CD4-positive, alpha-beta T cell treated with Interleukin-4 for 1 hour (primary cell): ENCODE measurements at places on chromosomes 5 and 9.
A peak's percentile ranks its signal among the peaks of the same experiment; 100 is the strongest.

DNA sequence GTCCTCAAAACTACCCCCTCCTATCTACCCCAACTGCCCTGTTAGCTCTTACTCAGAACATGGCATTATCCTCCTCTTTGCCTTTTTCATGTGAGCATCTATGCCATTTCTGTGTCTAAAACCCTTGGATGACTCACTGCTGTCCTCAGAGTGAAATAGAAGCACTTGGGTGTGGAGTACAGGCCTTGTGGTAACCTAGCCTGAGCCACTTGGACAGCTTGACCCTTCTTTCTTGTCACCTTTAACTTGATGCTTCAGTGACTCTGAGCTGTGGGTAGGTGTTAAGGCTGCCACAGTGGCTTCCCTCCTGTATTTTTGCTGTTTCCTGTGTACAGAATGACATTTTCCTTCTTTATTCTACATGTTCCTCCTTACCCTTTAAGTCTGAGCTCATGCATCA is 391.4 kb downstream of the SH3GL2 start:
- no peak for DNase-seq

DNA sequence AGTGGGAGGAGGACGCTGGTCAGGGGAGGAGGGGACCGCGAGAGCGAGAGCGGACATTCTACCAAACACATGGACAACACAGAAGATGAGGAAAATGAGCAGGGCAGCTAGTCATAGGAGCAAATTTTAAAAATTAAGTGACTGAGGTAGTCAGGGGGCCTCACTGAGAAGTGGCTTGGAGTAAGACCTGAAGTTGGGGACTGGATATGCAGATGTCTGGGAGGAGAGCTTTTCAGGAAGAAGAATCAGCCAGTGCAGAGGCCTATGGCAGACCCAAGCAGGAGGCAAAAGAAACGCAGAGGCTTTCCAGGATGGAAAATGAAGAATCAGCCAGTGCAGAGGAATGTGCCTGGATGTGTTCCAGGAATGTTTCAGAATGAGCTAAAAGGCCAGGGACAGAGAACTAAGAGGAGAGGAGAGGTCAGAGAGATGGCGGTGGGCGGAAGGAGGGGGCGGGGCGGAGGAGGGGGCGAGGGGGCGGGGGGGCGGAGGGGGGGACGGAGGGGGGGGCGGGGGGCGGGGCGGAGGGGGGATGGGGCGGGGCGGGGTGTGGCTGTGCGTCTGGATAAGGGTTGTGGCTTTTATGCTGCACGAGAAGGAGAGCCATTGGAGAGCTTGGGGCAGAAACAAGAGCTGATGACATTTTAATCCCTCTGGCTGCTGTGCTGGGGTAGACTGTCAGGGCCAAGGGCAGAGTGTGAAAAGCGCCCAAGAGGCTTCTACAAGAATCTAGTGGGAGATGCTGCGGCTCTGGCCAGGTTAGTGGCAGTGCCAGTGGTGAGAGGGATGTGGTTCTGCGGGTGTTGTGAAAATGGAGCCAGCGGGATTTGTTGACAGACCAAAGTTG is 129.6 kb downstream of the KCNIP1 start:
- DNase-seq: no peak

- DNase-seq: no peak
Observed at GRCh38 chr5:171808453-171808852, 22.8 kb downstream of the SMIM23 start.

GRCh38 chr5:30650311-30650710 is 543.2 kb upstream of the CDH6 start:
- no peak for DNase-seq

- DNase-seq: peak; percentile 44
Observed at GRCh38 chr5:134543820-134544614, 18.5 kb downstream of the JADE2 start.

DNA sequence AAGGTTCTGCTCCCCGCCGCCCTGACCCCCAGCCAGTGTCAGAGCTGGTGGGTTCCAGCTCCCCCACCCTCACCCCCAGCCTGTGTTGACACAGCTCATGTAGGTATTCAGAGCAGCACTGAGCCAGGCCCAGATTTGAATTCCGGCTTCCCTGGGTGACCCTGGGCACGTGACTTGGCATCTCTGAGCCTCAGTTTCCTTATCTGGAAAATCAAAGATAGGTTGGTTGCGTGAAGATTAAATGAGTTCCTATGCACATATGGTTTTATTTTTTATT is 42.0 kb downstream of the HMCN2 start:
- no peak for DNase-seq
